Glutamatergic neuron (in vitro differentiated cells): ENCODE measurements at places on chromosomes 12 and 14. TPM values are rescaled to one million over a fixed set of nuclear protein-coding genes. Genes with fewer than 3 reads are reported as not detected.

DNA sequence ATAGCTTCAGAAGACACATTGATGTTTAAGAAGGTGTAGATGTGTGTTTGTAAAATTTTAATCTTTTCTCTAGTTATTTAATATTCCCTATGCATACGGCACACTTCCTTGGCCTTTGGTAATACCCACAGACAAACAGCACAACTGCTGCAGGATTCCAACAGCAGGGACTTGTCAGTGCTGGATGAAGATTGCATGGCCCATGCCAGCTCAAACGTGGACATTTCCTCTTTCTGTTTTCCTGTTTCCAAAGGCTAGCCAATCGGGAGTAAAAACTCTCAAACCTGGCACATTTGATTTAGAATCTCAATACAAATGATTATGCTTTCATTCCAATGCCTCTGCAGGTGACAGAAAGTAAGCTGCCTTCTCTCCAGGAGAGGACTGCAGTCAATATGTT lies 22.5 kb upstream of the PDE3A start:
- no peaks in the 10 kb centered on the region for H3K4me1 ChIP-seq
- H3K36me3 ChIP-seq = no peaks in the 10 kb centered on the region
- DNase-seq = no peak
- H3K4me3 ChIP-seq = no peak overlapping the region

DNA sequence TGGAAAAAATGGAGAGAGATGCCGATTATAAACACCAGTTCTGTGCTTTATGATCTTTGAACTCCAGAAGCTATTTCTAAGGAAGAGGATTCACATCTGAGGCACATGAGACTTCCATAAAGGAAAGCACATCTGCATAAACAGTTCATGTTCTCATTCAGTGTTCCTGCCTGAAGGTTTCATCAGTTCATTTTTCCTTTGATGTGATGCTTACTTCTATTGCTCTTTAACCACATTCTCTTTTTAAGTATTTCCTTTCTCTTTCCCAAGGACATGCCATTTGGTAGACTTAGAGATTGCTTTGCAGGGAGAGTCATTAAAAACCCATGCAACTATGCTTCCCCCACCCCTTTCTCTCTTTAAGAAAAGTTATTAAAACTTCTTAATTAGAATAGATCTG lies 387.0 kb upstream of the FLRT2 start:
- no peaks in the 10 kb centered on the region for H3K4me1 ChIP-seq
- no peak for DNase-seq
- H3K4me3 ChIP-seq = no peak overlapping the region
- H3K27me3 ChIP-seq = peaks cover 1% of the 10 kb centered on the region
- no peak overlapping the region for H3K27ac ChIP-seq

GRIP1 gene
- total RNA-seq = 67.1 TPM

SMCO3 gene
- total RNA-seq = not detected

GRCh38 chr12:93916402-93916801 lies 232.0 kb upstream of the PLXNC1 start:
- DNase-seq = no peak
- no peak overlapping the region for H3K27ac ChIP-seq
- no peaks in the 10 kb centered on the region for H3K36me3 ChIP-seq
- no peak overlapping the region for H3K4me3 ChIP-seq
- H3K4me1 ChIP-seq = no peaks in the 10 kb centered on the region
